ENCODE measurements at places on chromosomes 12 and 14.

DNA sequence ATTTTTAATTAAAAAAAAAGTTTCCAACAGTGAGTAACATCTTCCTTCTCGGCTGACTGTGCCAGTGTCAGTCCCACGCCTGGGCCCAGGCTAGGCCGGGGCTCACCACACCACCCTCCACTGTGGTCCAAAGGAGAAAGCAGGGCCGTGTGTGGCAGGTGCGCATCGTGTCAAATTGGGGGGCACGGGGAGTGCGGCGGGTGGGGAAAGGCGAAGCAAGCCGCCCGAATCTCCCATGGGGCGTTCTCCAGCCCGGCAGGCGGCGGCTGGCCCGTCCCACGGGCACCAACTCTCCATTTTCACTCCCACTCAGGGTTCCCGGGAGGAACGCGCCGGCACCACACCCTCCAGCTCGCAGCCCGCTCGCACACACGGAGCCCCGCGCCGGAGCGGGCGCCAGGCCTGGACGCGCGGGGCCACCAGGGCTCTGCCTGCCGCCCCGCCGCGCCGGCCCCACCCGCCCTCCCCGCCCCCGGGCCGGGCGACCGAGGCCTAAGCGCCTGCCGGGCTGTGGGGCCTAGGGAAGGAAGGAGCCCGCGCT lies 604 bp downstream of the EEA1 start:
- no peak for DNase-seq

DNA sequence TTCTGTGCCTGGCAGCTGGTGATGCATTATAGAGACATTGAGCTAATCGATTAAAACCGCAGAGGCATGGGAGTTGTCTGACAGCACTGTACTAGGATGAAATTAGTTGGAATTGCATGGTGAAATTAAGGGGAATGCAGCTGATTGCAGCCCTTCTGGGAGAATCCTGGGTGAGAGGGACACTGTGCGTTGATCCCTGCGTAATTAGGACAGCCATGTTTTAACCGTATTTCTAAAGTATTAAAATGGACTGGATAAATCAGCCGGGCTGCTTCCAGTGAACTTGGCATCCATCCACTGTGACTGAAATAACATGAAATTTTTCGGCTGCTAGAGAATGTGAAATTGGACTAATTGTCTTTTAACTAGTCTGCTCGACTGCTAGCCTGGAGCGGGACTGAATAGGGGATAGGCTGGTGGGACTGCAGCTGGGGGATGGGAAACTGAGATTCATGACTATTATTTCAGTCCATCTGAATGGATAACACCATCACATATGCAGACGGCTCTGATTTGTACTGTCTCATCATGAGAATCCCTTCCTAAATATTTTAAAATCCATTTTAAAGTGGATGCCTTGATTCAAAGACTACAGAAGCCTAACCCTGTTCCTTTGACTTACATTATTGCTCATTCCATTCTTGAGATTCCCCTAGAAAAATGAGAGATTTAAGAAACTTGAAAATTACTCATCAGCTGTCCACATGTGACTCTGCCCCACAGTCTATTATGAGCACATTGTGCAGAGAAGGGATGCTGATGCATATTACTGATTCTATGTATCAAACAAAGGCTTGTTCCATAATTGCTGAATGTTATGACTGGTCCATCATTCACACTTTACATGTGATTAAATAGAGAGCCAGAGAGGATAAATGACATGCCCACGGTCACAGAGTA lies 343.9 kb downstream of the NPAS3 start:
- DNase-seq, result no peak

DNA sequence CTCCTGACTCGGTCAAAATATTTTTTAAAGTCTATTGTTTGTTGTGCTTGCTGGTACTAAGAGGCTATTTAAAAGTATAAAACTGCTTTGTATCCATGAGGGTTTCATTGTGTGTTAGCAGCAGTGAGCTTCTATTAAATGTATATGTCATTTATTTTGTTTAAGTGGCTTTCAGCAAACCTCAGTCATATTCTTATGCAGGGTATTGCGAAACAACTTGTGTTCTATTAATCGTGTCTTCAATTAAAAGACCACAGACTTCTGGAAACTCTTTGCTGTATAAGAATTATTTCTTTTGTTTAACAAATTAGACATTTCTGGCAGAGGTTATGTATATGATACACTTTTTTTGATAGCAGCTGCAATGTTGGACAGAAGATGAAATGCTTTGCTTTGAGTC lies 6.5 kb downstream of the IAPP start:
- no peak for DNase-seq

DNA sequence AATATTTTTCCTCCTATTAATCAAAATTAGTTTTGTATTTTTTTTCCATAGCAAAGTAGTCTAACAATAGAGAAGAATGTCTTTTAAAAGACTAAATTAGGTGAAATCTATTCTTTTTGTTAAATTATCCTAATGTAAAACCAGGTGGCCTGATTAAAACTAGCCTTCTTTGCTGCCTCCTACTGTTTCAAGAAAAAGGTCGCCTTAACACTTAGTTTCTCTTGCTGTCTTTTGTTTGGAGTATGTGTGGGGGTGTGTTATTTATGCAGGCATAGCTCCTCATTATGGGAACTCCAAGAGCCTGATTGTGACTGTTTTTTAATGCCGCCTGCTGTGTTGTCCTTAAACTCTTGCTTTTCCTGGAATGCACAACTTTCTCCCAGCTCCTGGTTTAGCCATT lies 855.3 kb downstream of the DIO2 start:
- no peak for DNase-seq

DNA sequence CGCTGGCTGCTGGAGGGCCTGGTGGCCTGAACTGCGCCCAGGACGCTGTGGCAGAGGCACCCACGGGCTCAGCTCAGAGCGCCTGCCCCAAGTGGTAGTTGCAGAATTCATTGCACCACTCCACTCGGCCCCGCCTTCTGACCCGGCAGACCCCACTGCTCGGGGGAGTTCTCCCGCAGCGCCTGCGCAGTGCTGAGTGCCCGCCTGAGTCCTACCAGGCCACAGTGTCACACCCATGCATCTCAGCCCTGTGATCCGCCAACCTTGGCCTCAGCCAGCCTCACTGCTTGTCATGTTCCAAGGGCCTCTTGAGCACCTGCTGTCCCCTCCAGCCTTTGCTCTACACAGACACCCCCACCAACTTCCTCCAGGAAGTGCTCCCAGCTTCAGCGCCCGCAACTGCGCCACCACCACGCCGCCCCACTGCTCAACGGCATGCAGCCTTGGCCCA lies 12.2 kb downstream of the DEGS2 start:
- no peak for DNase-seq

- no peak for DNase-seq
Observed at GRCh38 chr12:43057566-43057965, 468.0 kb upstream of the PRICKLE1 start.

DNA sequence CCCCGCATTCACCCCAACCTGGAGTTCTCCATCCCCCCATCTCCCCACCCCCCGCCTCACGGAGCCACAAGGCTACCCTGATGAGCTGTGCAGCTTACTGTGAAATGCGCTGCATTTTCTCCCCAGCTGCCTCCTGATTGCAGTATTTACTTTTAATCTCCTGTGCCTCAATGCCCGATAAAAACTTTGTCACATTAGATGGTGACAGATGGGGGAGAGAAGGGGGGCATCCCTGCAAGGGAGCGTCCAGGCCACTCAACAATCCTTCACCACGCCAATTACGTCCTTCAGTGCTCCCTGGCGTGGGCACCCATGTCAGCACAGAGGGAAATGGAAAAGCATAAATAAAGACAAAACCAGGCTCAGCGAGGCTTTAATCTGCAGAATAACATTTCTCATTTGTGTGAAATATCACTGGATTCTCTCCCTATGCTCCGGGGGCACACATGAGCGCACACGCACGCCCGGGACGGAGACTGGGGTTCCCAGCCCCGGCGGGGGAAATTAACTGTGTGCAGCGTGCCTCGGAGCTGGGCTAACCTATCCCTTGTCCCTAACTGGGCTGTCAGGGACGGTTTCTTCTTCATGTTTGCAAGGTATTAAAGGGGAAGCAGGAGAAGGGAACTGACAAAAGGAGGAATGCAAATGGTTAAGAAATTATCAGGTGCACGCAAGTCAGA lies 186.7 kb upstream of the VASH1 start:
- DNase-seq, result no peak

DNA sequence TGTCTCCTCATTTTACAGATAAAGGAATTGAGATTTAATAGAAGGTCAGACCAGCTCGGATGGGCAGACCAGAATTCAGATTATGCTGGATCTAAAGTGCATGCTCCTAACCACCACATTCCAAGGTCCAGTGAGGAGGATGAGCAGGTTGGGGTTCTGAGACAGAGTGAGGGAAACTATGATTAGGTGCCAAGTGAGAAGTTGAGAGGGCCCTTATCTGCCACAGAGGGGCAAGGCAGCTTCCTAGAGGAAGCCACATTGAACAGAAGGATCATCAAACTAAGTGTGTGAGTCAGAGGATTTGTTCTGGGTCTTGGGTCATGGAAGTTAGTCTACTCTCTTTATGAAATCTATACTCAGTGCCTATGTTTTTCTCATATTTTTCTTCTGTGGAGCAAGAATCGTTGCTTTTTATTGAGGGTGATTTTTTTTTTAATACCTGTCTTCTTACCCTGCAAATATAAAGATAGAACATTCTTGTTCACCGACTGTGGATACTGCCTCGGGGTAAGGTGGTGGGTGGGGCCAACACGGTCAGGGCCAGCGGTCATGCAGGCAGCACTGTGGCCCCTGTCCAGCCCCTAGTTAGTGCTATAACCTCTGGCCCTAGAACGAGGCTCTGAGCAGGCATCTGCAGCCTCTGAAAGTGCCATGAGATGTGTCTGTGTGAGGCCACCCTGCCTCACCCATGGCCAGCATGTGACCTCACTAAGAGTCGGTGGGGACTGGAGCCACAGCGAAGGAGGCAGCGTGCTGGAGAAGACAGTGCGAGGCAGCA lies 55.6 kb upstream of the PTHLH start:
- DNase-seq, result no peak

DNA sequence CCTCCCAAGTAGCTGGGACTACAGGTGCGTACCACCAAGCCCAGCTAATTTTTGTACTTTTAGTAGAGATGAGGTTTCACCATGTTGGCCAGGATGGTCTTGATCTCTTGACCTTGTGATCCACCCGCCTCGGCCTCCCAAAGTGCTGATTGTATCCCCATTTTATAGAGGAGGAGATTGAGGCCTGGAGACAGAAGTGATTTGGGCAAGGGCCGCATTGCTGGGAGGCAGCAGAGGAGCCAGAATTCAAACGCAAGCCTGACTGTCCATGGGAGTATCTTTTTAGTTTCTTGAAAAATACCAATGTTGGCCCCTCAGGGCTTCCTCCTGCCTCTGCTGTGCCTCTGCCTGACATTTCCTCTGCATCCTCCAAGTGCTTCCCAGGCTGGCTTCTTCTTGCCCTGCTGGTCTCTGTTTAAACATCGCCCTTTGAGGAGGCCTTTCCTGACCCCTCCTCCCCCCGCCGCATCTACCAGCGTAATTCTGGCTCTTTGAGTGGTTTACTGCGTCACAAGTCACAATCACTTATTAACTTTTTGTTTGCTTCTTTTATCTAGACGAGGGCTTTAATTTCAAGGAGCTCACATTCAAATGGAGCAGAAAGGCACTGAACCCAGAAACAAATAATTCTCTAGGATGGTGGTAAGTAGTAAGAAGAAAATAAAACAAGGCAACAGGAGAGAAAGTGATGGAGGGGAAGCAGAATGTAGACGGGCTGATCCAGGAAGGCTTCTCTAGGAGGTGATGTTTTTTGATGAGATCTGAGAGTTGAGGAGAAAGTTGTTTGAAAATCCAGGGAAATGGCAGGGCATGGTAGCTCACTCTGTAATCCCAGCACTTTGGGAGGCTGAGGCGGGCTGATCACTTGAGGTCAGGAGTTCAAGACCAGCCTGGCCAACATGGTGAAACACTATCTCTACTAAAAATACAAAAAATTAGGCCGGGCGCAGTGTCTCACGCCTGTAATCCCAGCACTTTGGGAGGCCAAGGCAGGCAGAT lies 91.0 kb upstream of the MED13L start:
- no peak for DNase-seq

GRCh38 chr12:47652521-47653234 lies 53.2 kb downstream of the RPAP3 start:
- DNase-seq, result no peak

DNA sequence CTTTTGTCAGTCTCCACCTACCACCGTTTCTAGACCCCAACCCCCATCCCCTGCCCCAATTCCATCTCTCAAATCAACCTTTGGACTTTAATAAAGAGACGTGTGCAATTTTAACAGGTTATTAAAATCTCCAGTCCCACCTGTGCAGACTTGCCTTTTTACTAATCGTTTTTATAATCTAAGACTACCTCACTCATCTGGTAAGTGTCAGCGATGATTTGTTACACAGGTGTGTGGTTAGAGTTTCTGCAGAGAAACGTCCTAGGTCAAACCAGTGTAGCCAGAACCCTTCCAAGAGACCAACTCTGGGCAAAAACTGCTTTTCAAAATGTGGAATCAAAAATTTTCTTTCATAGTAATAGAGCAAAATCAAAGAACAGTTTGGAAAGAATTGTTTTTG lies 60.4 kb upstream of the PELI2 start:
- DNase-seq, result no peak

GRCh38 chr14:86035882-86036281 lies 505.9 kb downstream of the FLRT2 start:
- DNase-seq, result no peak

DNA sequence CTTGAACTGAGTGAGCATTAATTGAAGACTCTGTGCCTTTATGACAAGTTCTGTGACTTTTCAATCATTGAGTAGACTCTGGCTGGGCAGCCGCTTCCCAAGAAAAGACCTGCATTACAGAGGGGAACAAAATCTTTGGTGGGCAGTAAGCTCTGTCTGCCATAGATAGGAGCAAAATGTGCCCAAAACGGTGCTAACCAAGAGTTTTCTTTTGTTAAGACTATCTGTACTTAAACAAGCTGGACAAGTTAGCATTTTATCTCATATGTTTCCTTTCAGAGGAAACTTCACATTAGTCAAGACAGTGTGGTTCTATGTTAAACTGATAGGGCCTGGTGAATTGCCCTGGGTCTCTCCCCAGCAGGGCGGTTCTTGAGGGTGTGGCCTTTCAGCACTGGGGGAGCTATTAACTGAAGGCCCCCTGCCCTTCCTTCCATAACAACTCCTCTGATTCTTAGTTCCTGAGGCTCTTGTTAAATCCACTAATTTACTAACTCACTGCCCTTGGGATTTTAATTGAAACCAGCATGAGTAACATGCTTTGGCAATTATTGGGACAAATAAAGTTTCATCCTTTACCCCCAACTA lies 219.6 kb downstream of the KTN1 start:
- no peak for DNase-seq

- DNase-seq, result no peak
Observed at GRCh38 chr12:88579601-88580050, 645 bp downstream of the KITLG start.

- DNase-seq, result no peak
Observed at GRCh38 chr12:69657376-69658137, 41.5 kb downstream of the BEST3 start.

- no peak for DNase-seq
Observed at GRCh38 chr14:60594062-60594461, 55.2 kb downstream of the SIX1 start.

Data from BJ (cell line).